ENCODE measurements at places on chromosomes 12 and 14.
A peak's percentile ranks its signal among the peaks of the same experiment; 100 is the strongest.

DNA sequence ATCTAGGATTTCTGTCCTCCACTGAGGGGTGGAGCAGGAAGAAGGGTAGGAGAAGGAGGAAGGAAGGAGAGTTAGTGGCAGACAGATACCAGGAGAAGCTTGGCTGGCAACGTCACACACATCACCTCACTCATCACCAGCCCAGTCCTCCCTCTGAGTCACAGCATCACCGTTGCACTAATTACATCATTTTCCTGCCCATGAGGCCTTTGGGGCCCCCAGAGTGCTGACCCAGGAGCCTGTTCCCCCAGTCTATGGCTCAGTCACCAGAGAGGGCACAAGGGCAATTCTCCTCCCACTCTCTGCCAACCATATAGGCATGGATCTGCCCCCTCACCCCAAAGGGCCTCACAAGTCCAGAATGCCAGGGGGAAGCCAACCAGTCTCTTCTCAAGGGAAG, 4.6 kb downstream of the RND1 start:
- no peak for DNase-seq

GRCh38 chr12:78181544-78182162, 351.0 kb downstream of the NAV3 start:
- no peak for DNase-seq

GRCh38 chr12:12070674-12071656, at the start of gene BCL2L14:
BCL2L14 (plus strand) TSS chr12:12070939; CDS start chr12:12079306, 8,367 bp downstream.
- DNase-seq, result no peak

GRCh38 chr12:2958432-2959191, 585 bp upstream of the TEAD4 start:
- DNase-seq, result no peak

DNA sequence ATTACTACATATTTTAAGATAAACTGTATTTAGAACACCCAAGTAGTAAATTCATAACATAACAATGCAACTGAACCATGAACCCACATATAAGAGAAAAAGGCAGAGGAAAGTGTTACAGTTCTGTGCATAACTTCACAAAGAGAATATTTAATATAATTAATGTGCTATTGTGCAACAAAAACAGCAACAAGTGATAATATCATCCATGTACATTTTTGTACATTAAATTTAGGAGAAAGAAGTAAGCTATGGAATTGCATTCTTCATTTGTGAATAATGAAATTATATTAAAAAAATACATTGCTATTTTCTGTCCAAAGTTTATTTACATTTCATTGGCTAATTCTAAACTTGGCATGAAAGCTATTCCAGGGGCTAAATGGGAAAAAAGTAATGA, 72.6 kb downstream of the PLEKHG7 start:
- no peak for DNase-seq

GRCh38 chr14:76948213-76948947, 80.1 kb downstream of the IRF2BPL start:
- no peak for DNase-seq

- DNase-seq, result no peak
Observed at GRCh38 chr12:71158361-71158882, 623 bp upstream of the TSPAN8 start.

DNA sequence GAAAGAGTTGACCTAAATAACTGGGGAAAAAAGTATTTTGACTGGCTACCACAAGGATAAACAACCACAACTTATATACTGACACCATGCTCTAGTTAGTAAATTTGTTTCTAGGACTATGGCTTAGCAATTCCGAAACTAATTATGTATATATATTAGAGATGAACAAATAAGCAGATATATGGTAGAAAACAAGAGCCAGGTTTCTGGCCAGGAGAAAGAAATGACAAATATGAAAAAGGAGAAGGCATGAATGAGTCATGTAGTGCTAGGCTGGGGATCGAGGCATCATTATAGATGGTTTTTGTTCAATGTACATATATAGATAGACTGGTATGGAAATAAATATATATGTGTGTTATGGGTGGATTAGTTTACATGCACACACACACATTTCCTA, 5.5 kb upstream of the LRRC74A start:
- DNase-seq, result no peak

DNA sequence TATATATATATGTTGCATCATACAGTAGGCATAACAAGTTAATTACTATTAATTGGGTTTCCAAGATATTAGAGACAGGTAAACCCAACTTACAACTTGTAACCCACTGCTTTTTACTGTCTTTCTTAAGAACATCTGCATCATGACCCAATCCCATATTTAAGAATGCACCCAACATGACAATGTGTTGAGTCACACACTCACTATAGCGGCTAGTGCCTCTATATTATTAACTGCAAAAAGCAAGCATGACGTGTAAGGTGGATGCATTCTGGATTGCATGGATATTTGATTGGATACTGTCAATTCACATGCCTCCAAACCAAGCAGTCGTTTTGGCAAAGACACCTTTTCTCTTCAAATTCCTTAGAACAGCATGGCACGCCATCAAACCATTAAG, 68.2 kb downstream of the KSR2 start:
- no peak for DNase-seq

DNA sequence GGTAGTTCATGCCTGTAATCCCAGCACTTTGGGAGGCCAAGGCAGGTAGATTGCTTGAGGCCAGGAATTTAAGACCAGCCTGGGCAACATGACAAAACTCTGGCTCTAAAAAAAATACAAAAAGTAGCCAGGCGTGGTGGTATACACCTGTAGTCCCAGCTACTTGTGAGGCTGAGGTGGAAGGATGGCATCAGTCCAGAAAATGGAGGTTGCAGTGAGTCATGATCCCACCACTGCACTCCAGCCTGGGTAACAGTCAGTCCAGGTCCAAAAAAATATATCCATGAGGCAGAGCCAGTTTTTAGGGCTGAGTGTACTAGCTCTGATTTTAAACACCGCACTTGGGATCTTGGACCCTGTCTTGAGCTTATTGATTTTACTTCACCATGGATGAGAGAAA, 30.6 kb upstream of the FICD start:
- no peak for DNase-seq

DNA sequence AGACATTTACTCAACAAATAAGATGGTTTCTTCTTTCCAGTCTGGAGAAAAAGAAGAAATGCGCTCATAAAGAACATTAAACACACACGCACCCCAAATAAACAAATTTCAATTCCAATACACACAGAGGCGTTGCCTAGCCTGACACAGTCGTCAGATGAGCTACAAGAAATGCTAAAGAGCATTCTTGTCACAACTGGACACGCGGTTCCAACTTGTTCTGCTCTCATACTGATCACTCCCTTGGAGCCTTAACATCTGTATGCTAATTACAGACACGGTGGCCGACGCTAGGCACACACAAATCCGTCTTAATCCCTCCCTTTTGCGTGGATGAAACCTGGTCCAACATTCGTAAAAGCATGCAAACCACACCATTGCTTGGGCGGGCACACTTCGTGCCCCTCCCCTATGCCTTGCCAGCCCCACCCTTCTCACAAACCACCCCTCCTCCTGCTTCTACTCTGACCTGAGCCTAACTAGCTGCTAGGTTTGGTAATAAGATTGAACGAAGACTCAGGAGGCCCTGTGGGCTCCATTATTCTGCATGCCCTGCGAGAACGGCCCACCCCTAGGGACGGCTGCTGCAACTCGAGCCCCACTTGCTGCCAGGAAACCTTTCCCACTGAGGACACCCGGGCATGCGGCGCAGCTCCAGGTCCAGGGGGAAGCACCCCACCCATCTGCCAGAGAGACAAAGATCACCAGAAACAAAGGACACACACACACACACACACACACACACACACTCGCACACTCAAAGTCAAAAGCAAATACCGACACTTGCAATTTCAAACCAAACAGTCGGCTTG, 1.2 kb downstream of the KCNK10 start:
- peak; percentile 39 for DNase-seq

DNA sequence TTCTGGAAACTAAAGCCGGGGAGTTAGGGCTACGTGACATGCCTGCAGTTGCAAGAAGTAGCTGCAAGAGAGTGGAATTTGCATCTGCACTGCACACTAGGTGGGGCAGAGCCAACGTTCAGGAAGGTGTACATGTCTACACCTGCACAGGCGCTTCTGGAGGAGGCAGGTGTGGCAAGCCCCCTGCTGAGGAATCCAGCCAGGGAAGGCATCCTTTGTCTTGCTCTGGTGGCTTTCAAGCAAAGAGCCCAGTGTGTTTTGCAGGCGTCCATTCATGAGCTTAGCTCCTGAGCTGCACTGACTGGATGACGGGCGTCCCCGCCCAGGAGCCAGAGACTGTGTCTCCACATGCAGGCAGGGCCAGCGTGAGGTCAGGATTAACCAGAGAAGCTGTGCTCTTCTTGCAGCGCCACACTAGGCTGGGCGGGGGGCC, 116.3 kb downstream of the ZFP36L1 start:
- DNase-seq, result no peak

DNA sequence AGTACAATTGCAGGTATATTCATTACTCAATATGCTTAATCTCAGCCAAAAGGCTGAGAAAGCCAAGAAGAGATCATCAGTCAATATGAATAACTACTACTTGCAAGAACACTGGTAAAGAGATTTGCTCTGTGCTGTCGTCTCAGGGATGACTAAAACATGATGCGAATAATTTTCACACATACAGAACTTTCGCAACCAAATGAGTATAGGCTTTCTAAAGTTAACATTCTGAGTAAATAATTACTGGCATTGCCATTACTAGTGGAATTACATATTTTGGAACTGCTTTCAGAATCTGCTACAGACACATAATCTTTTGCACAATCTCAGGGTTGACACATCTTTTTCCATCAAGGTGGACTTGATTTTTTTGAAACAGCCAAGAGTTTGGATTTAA, 24.7 kb downstream of the NCKAP1L start:
- DNase-seq, result no peak
